ENCODE measurements at places on chromosomes 4 and X.

DNA sequence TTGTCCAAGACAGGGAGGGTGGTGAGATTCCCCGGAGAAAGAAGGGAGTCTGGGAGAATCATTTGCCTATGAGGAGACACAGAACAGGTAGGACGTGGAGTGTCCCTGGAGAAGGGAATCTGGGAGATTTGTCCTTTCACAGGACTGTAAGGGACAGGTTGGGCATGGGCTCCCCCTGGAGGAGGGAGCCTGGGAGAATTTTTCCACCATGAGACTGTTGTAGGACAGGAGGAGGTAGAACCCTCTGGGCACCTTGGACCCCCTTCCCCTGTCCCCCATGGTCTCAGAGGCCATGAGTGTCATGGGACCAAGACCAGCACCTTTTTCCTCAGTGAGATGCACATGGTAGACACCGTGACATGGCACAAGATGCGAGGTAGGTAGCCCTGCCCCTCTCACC is 2.8 kb downstream of the PORCN start:
- peak; percentile 38 for DNase-seq

DNA sequence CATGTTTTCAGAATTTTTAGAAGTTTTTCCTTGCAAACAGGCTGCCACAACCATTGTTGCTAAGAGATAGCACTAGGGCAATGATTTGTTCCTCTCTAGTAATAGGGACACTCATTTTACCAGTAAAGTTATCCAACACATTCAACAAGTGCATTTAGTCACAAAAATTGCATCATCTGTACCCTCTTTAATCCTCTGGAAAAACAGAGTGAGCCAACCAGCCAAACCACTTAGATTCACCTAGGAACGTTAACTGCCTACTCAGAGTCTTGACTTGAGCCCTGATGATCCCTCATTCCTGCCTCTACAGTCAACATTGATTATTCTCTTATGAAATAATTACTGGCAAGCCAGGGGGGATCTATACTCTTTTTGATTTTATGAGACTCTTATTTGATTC is 17.0 kb upstream of the ADGRA3 start:
- DNase-seq, result no peak

- peak; percentile 11 for DNase-seq
Measured at GRCh38 chr4:67087897-67088296, 457.4 kb downstream of the CENPC start.

DNA sequence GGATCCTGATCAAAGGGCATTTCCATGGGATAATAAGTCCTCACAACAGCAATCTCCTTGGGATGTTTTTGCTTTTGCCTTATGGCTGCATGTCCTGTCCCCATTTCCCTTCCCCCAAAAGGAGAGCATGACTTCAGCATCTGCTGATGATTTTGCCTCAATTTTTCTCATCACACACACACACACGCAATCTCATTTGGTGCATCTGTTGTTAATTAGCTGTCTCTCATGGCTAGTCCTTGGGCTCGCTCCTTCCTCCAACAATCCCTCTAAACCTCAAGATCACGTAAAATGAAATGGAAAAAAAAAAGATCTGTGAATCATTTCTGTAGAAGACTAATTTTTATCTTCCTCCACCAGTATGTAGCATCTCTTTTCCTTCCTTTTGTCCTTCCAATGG is 153.6 kb downstream of the RBMX2 start:
- no peak for DNase-seq

- peak; percentile 10 for DNase-seq
Measured at GRCh38 chr4:26206339-26206738, 114.5 kb upstream of the RBPJ start.

- peak; percentile 84 for DNase-seq
Measured at GRCh38 chr4:52099860-52100461, 48.9 kb downstream of the SPATA18 start.

GRCh38 chr4:141065872-141066271 is 67.4 kb downstream of the RNF150 start:
- no peak for DNase-seq

GRCh38 chrX:13752646-13753045 is 18.1 kb downstream of the OFD1 start:
- DNase-seq, result no peak

DNA sequence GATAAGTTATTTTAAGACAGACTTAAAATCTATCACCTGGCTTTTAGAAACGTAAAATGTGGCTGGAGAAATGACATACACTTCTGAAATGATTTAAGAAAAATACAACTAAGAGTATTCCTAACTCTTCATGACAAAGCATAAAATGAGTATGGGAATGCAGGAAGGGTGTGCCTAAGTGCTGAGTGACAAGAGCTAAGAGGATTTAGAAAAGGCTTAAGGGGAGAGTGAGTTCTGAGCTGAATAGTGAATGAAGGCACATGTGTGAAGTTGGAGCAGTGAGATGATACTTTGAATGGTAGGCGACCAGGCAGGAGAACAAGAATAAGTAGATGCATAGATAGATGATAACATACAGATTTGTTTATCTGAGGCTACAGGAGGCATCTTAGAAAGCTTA is 458.3 kb upstream of the TENM3 start:
- no peak for DNase-seq

DNA sequence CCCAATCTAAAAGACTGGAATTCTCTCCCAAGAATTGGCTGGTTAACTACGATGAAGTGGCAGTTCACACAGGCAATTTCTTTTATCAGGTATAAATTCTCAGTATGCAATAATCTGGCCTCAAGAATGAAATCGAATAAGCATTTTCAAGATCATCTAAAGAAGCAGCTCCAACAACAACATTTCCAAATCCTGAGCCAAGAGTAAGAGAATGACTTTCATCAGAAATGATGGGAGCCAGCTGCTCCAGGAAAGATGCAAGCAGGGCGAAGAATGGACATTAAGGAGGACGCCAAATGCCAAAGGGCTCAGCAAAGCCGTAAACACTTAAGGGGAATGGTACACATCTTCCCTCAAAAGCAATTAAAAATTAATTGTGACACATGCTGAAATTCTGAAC is 12.0 kb downstream of the ADAMTS3 start:
- DNase-seq, result no peak

DNA sequence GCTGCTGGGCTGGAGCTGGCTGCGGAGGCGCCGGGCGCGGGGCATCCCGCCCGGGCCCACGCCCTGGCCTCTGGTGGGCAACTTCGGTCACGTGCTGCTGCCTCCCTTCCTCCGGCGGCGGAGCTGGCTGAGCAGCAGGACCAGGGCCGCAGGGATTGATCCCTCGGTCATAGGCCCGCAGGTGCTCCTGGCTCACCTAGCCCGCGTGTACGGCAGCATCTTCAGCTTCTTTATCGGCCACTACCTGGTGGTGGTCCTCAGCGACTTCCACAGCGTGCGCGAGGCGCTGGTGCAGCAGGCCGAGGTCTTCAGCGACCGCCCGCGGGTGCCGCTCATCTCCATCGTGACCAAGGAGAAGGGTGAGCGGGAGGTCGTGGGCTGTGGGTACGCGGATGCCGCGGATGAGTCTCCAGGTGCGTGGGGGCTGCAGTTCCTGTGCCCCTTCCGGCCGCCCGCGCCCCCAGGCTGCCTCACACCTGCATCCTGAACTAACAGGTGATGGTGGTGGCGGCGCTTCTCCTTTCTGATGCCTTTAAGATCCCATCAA is 499 bp downstream of the CYP2U1 start:
- DNase-seq, result no peak

GRCh38 chr4:56148428-56148827 is 199.7 kb downstream of the CEP135 start:
- no peak for DNase-seq

DNA sequence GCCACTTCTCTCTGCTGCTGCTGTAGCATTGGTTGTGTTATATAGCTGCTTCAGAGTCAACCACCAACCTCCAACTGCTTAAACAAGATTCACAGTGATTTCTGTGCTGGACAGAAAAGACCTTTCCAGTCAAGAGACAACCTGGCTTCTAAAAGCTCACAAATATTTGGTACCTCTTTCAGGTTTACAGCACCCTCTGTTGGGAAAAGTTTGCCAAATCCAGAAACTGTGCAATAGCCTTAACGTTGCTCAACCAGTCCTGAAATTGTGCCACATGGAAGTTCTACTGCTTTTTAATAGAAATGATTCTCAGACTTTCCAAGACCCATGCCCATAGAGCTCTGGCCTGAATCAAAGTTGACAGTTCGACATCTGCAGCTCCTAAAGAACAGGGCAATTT is 842.1 kb upstream of the HTR2C start:
- DNase-seq, result peak; percentile 33

DNA sequence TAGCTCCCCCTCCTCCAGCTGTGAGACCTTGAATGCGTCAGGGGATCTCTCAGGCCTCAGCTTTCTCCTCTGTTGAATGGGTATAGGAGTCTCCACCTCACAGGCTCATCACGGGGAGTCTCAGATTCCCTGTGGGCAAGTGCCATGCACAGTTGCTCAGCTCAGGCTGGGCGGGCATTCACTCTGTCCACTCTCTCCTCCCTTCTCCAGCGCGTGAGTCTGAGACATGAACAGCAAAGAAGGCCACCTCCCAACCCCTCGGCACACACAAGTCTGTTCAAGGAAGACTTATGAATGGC is 60.0 kb downstream of the HTRA3 start:
- no peak for DNase-seq

DNA sequence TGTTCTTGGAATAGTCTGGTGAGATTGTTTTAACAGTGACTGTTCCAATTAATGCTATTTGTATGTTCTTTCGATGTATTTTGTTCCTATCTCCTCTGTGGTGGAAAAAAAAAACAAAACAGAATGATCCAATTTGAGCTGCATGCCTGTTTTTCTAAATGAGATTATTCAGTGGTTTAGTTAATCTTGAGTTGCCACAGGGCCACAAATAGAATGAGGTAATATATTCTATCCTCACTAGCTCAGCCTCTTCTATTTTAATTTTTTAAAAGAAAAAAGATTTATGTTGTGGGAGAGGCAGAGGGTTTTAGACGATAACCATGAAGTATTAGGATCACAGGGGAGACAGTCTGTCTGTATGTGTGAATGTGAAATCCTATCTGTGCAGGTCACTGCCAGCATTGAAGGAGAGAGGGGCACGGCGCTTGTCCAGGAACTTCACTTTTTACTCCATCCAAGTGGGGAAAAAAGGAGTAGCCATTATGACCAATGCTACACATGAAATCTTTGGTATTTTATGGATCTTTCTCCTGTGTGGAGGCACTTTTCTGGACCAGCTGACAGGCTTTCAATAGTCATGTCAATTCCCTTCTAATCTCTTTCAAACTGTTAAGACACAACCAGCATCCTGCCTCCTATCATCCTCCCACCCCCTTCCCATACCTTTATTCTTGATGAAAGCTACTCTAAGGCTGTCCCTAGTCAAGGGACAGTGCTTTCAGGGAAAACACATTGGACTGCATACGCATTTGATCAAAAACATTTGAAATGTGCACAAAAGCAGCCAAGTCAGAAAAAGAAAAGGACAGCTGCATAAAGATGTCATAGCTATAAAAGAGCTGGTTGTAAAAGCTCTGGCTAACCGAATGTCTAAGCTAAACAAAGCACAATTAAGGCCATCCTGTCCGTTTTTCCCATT is 1063.8 kb upstream of the INTU start:
- DNase-seq, result no peak

DNA sequence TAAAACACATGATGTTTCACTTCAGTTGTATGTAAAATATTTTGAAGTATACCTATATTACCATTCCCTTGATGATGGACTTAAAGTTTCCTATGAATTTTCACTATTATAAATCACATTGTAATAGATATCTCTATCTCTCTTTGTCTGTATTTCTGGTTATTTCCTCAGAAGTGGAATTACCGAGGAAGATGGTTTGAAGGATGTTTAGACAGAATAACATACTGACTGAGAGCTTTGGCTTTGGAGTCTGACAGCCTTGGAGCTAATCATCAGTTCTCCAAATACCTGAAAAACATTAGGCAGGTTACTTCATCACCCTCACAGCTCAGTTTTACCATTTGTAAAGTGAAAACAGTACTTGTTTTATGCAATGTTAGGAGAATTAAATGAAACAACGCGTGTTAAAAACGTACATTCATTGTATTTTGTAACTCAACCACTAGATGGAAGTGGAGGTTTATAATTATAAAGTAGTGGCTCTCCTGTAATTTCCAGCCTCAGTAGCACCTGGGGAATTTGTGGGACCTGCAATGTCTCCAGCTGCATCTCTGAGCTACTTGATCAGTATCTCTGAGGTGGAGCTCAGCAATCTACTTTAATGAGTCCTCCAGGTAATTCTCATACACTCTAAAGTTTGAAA is 14.3 kb downstream of the JCHAIN start:
- DNase-seq, result peak; percentile 37

DNA sequence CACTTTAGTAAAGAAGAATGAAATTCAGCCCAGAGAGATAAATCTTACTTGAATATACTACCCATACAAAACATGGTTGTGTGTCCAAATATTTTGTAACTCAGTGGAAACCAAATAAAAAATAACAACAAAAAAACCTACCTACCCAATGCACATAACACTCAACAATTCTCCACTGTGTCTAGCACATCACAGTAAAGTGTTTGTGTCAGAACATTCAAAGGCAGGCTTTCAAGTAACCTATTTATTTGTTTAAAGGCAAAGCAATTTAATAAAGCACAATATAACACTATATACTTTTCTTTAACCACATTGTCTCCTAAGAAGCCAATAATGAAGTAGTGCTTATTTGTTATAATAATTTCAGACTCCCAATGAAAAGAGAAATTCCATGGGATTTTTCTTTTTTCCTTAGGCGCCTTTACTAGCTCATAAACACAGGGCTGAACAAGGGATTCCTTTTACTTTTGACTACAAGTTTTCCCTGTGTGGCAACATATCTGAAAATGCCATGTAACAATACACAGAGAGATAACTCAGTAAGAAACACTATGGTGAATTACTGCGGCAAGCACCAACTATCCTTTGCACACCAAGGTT is 13.7 kb downstream of the RASGEF1B start:
- no peak for DNase-seq

- no peak for DNase-seq
Measured at GRCh38 chr4:183205709-183206108, 106.7 kb downstream of the WWC2 start.

DNA sequence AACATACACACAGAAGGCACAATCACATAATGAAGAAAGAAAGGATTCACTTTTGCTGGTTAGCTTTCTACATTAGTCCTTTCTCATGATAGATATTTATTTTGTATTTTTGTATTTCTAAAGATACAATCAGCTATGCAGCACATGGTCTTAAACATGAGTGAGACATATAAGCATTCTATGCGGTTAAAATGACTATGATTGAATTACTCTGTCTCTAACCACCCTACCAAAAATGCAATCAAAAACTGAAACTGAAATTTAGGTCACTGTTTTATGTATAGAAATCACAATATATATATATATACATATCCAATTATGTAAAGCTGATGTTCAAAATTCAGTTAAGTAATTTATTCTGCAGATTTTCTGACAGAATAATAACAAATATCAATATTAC is 21.9 kb downstream of the CXXC4 start:
- DNase-seq, result no peak

DNA sequence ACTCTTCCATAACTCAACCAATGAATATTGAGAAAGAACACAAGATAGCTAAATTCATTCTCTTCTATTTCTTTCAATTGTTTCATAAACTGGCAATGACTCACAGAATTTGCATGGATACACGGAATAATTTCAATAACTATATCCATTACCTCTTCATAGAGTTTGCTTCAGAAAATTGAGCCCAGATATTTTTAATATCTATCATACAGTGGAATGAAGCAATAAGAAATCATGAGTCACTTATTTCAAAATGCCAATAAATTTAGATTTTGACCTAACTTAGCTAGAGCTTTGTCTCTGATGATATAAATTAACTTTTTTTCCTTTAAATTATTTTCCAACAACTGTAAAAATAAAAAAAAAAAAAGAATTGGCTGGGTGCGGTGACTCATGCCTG is 22.2 kb upstream of the MANBA start:
- DNase-seq, result no peak
